Endothelial cell (in vitro differentiated cells): ENCODE measurements at places on chromosomes 2 and 18. TPM values are rescaled to one million over a fixed set of nuclear protein-coding genes. Genes with fewer than 3 reads are reported as not detected.

Gene IL1F10
- not detected for total RNA-seq

DNA sequence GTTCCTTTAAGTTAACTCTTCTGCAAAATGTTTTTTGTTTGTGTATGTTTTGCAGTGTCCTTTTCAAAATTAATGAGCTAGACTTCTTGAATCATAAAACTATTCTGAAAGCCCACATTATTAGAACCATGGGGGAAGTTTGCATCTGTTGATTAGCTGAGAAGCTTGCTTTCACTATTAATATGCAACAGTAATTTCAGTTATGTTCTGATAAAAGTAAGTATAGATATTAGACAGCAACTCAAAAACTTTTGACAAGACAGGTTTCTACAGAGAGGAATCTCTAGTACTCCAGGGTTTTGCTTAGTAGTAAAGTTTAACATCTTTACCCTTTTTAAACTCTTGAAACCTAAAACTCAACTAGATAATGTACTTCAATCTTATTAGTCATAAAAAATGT is 147.8 kb downstream of the UBE2E3 start:
- no peak for DNase-seq
- H3K4me1 ChIP-seq: peaks cover 3% of the 10 kb centered on the region
- H3K27me3 ChIP-seq: no peaks in the 10 kb centered on the region
- H3K27ac ChIP-seq: no peak overlapping the region

- H3K4me3 ChIP-seq: no peak overlapping the region
- H3K27ac ChIP-seq: no peak overlapping the region
- H3K27me3 ChIP-seq: peaks cover 6% of the 10 kb centered on the region
- peaks cover 7% of the 10 kb centered on the region for H3K4me1 ChIP-seq
- DNase-seq: no peak
- no peaks in the 10 kb centered on the region for H3K36me3 ChIP-seq
Observed at GRCh38 chr2:10535703-10536102, 87.6 kb upstream of the ODC1 start.

DNA sequence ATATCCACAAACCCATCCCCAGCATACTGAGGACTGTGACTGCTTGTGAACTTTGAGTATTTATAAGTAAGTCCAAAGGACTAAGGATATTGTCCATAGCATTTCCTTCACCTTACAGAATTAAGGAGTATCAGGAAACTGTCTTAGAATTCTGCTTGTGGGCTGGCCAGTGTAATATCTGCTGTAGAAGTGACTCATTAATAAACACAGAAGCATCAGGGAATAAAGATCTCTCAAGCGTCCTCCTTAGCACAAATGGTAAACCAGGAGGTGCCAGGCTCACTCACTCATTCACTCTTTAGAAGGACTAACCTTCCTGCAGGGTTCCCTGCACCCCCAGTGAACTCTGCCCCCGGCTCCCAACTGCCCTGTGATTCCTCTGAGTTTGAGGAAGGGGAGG is 31.0 kb downstream of the CCDC68 start:
- peaks cover 13% of the 10 kb centered on the region for H3K4me1 ChIP-seq
- no peak overlapping the region for H3K4me3 ChIP-seq
- H3K36me3 ChIP-seq: no peaks in the 10 kb centered on the region
- H3K27ac ChIP-seq: no peak overlapping the region
- no peaks in the 10 kb centered on the region for H3K27me3 ChIP-seq
- DNase-seq: no peak

DNA sequence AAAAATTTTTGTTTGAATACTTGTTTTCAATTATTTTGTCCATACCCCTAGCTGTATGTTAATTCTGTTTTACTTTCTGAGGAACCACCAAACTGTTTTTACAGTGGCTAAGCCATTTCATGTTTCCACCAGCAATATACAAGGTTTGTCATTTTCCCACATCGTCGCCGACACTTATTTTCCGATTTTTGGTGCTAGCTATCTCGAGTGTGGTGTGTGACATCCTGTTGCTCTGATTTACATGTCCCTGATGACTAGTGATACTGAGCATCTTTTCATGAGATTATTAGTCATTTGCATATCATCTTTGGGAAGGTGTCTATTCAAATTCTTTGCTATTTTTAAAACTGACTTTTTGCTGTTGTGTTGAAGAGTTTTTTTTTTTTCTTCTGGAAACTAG is 7.2 kb upstream of the GPC1 start:
- H3K27me3 ChIP-seq: peaks cover 7% of the 10 kb centered on the region
- H3K36me3 ChIP-seq: peaks cover 16% of the 10 kb centered on the region
- H3K27ac ChIP-seq: no peak overlapping the region
- no peaks in the 10 kb centered on the region for H3K4me1 ChIP-seq

Gene SPDYA
- 0.33 TPM for total RNA-seq

DNA sequence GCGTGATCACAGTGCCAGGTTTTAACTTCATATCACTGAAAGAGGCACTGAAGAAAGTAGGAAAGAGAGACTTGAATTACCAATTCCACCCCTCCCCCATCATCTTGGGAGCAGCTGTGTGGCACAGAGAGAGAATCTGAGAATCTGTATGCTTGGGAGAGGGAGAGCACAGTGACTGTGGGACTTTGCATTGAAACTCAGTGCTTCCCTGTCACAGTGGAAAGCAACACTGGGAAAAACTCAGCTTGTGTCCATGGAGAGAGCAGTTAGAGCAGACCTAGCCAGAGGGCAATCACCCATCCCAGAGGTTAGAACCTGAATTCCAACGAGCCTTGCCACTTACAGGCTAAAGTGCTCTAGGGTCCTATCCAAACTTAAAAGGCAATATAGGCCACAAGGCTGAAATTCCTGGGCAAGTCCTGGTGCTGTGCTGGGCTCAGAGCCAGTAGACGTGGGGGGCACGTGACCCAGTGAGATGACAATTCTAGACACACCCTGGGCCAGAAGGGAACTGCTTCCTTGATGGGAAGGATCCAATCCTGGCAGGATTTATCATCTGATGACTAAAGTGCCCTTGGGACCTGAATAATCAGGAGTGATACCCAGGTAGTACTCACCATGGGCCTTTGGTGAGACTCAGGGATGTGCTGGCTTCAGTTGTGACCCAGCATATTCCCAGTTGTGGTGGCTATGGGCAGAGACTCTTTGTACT is 15.5 kb upstream of the ABCB11 start:
- H3K4me1 ChIP-seq: no peaks in the 10 kb centered on the region
- no peak overlapping the region for H3K27ac ChIP-seq
- no peak overlapping the region for H3K4me3 ChIP-seq
- DNase-seq: no peak

Gene ABCG5
- total RNA-seq: not detected

- H3K27me3 ChIP-seq: no peaks in the 10 kb centered on the region
- H3K27ac ChIP-seq: peak overlapping the region; percentile 3
- H3K4me3 ChIP-seq: no peak overlapping the region
- peaks cover 21% of the 10 kb centered on the region for H3K4me1 ChIP-seq
- H3K36me3 ChIP-seq: peaks cover 55% of the 10 kb centered on the region
- DNase-seq: no peak
Observed at GRCh38 chr2:201148434-201148990, 32.5 kb downstream of the CFLAR start.

DNA sequence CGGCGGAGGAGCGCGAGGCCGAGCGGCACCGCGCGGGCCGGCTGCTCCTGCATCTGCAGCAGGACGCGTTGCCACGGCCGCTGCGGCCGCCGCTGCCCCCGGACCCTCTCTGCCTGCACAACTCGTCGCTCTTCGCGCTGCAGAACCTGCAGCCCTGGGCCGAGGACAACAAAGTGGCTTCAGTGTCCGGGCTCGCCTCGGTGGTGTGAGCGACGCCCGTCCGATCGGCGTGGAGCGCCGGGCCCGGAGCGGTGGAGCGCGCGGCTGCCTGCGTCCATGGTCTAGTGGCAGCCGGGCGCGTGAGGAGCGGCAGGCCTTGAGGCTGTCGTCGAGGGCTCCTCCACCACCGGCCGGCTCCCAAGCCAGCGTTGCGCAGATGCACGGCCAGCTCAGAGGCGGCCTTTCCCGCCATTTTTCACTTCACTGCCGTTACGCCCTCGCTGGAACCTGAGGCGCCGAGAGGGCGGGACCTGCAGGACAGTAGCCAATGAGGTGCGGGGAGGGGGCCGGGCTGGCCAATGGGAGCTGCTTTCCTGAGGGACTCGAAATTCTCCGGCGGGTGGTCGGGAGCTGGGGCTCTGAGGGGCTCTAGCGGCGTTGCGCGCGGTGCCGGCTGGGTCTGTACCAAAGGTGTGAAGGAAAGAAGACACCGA is 1.9 kb downstream of the TLX2 start:
- peaks cover 15% of the 10 kb centered on the region for H3K4me1 ChIP-seq
- H3K27me3 ChIP-seq: peaks cover 41% of the 10 kb centered on the region
- peak overlapping the region; percentile 62 for H3K4me3 ChIP-seq

DNA sequence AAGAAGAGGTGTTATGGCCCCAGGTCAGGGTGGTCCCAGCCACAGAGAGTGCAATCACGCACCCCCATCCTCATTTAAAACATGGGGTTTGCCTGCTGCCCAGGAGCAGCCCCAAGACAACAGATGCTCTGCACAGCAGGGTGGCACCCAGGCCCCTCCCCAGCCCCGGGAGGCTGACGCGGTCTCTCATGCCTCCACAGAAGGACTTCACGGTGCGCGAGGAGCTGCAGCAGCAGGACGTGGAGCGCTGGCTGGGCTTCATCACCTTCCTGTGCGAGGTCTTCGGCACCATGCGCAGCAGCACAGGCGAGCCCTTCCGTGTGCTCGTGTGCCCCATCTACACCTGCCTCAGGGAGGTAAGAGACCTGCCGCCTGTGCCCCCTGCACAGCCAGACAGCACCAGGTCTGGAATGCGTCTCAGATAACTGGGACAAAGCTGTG is 133.7 kb downstream of the SMAD7 start:
- no peak overlapping the region for H3K27ac ChIP-seq
- DNase-seq: no peak
- H3K27me3 ChIP-seq: peaks cover 10% of the 10 kb centered on the region
- peaks cover 3% of the 10 kb centered on the region for H3K4me1 ChIP-seq

Gene EGR4
- total RNA-seq: 0.15 TPM

Gene DCAF17
- total RNA-seq: 16.2 TPM

DNA sequence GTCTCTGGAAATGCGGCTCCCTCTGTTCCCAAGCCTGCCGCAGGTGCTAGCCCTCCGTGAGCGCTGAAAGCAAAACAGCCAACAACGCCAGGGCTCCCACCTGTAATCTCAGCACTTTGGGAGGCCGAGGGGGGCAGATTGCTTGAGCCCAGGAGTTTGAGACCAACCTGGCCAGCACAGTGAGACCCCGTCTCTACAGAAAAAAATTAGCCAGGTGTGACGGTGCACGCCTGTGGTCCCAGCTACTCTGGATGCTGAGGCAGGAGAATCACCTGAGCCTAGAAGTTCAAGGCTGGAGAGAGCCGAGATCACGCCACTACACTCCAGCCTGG is 41.3 kb upstream of the PTMA start:
- peaks cover 17% of the 10 kb centered on the region for H3K4me1 ChIP-seq
- no peak overlapping the region for H3K4me3 ChIP-seq
- peaks cover 12% of the 10 kb centered on the region for H3K27me3 ChIP-seq
- DNase-seq: no peak

DNA sequence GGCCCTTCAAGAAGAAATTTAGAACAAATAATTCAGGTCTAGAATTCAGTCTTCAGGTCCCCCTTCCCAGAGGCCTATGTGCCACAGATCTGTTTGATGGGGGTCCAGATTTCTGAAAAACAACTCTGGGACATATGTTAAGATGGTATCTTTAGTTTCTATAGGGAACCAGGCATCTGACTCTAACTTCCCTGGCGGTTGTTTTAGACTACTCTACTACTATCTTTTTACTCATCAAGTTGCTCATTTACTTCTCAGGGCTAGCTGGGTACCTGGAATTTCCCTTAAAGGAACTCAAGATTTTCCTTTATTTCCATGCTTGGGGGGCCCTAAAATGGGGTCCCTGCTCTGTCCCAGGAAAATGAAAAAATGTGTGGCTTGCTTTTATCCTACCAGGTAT is 114.7 kb upstream of the RAB6C start:
- H3K4me3 ChIP-seq: no peak overlapping the region
- no peak for DNase-seq
- no peaks in the 10 kb centered on the region for H3K4me1 ChIP-seq

Gene NCKAP5
- total RNA-seq: 7.4 TPM

- DNase-seq: no peak
- no peak overlapping the region for H3K4me3 ChIP-seq
- H3K4me1 ChIP-seq: no peaks in the 10 kb centered on the region
- no peak overlapping the region for H3K27ac ChIP-seq
- H3K27me3 ChIP-seq: no peaks in the 10 kb centered on the region
Observed at GRCh38 chr2:8819948-8820347, 17.5 kb downstream of the KIDINS220 start.

DNA sequence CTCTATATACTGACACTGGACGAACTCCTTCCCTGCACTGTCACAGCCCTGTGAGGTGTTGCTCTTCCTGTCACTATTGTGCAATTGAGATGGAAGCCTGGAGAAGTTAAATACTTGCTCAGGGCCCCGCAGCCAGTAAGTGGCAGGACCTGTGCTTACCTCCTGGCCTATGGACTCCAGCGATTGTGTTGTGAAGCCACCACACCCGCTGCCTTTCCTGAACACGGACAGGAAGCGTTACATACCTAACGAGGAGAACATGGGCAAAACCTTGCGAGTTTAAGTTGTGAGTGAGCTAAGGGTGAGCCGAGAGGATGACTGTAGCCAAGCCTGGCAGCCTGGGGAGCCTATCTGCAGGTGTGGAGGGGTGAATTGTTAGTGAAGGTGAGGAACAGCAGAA is 26.1 kb downstream of the RAB31 start:
- DNase-seq: no peak
- H3K36me3 ChIP-seq: peaks cover 3% of the 10 kb centered on the region
- H3K4me1 ChIP-seq: peaks cover 16% of the 10 kb centered on the region
- peaks cover 3% of the 10 kb centered on the region for H3K27me3 ChIP-seq

Gene FAM237A
- not detected for total RNA-seq

GRCh38 chr18:44133483-44133882 is 547.2 kb upstream of the SETBP1 start:
- no peaks in the 10 kb centered on the region for H3K27me3 ChIP-seq
- H3K4me1 ChIP-seq: peaks cover 3% of the 10 kb centered on the region
- no peak for DNase-seq

Gene NGEF
- total RNA-seq: 1.4 TPM

Gene CRYGD
- total RNA-seq: not detected

DNA sequence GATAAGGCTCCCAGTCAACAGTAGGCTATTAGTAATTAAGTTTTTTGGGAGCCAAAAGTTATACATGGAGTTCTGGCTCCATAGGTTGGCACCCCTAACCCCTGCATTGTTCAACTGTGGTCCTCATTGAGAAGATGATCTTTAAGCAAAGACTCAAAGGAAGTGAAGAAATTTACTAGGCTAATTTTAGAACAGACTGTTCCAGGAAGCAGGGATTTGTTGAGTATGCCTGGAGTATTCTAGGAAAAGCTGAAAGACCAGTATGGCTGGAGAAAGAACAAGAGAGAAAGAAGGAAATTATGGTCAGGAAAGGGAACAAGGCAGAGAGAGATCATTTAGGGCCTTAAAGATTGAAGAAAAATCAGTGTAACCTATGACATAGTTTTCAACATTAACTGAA is 125.1 kb downstream of the PMAIP1 start:
- H3K27me3 ChIP-seq: no peaks in the 10 kb centered on the region
- H3K36me3 ChIP-seq: no peaks in the 10 kb centered on the region
- peaks cover 4% of the 10 kb centered on the region for H3K4me1 ChIP-seq
- no peak for DNase-seq

Gene ST8SIA5
- 0.49 TPM for total RNA-seq

Gene RTKN
- total RNA-seq: 65.4 TPM

Gene GALNT14
- 16.8 TPM for total RNA-seq

- H3K4me1 ChIP-seq: peaks cover 6% of the 10 kb centered on the region
- no peak for DNase-seq
- peaks cover 11% of the 10 kb centered on the region for H3K27me3 ChIP-seq
- H3K4me3 ChIP-seq: no peak overlapping the region
- H3K36me3 ChIP-seq: peaks cover 7% of the 10 kb centered on the region
Observed at GRCh38 chr2:23606968-23607367, 222.0 kb downstream of the KLHL29 start.

- peaks cover 5% of the 10 kb centered on the region for H3K4me1 ChIP-seq
- no peak overlapping the region for H3K4me3 ChIP-seq
- H3K36me3 ChIP-seq: no peaks in the 10 kb centered on the region
- no peak for DNase-seq
- peaks cover 9% of the 10 kb centered on the region for H3K27me3 ChIP-seq
Observed at GRCh38 chr2:64613276-64613675, 40.4 kb downstream of the SERTAD2 start.
